ENCODE measurements at places on chromosomes 2 and 18. TPM values are rescaled to one million over a fixed set of nuclear protein-coding genes. Genes with fewer than 3 reads are reported as not detected.

Gene GAREM2
- 0.19 TPM for polyA plus RNA-seq

Gene CTDP1
- polyA plus RNA-seq: 12.1 TPM

Gene CCDC74B
- polyA plus RNA-seq: not detected

Gene TDRD15
- polyA plus RNA-seq: 0.34 TPM

Gene REG3A
- not detected for polyA plus RNA-seq

Gene KIAA2012
- not detected for polyA plus RNA-seq

Gene REG3G
- not detected for polyA plus RNA-seq

Gene ALPG
- not detected for polyA plus RNA-seq

Gene TEX44
- not detected for polyA plus RNA-seq

Gene SULT1C4
- not detected for polyA plus RNA-seq
